ENCODE measurements at places on chromosomes 3 and 15.

- no peak for DNase-seq
These were observed 40.3 kb downstream of the HGD start for GRCh38 chr3:120641696-120642246.

DNA sequence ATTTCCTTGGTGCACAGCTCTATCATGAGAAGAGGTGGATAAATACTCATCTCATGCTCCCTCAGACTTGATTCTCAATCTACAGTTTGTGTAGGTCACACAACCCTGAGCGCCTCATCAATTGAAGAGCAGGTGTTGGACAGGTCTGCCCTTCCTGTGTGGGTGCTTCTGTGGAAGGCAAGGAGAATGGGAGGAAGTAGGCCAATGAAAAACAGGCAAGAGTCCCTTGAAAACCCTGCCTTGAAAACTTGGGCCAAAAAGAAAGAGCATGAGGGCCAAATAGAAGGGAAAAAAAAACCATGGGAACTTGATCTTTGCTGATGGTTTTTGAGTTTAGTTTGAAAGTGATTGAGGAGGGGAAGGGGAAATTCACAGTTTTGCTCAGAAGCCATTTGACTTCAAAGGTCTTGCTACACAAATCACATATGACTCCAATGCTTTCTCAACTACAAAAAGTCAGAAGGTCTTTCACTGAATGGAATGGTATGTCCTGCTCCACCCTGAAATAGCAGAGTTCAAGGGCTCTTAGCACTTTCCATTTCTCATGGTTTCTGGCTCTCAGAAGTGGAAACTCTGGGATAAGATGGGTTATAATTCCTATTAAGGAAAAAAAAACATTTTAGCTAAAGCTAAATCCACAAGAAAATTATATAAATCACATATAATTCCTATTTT, 37.2 kb upstream of the TM4SF1 start:
- no peak for DNase-seq

DNA sequence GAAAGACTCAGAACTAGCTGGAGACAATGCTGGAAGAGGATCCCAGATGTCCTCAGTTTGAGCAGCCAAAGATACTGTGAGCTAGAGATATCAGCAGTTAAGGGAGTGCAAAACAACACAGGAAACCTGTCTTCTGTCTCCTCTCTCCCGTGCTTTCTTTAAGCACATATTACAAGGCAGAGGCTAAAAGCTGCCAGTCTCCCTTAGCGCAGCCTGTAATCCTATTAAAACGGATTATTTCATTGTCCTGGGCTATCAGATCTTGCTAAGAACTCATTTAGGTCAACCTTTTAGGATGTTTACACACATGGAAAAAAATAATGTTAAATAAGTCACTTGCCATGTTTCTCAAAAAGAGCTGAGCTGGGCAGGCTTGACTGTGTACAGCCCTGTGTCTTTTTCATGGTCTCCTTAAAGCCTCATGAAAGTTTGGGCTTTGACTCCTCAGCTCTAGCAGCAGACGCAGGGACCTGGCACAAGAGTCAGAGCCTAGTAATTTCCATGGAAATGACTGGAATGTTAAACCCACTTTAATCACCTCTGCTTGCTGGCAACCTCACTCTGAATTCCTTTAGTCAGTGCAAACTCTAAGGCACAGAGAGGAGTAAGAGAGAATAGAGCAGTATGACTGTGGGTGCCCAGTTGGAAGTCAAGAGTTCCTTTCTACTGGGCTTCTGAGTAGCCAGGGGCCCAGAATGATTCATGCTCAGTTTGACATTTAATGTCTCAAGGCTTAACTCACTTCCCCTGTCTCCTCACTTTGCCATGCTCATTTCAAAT, 491.9 kb downstream of the NTRK3 start:
- DNase-seq, result no peak

- no peak for DNase-seq
These were observed 216.5 kb downstream of the BBX start for GRCh38 chr3:107739227-107739626.

GRCh38 chr3:144822671-144823070, 851.0 kb downstream of the DIPK2A start:
- DNase-seq, result no peak

GRCh38 chr15:97968380-97968779, 7.9 kb downstream of the ARRDC4 start:
- no peak for DNase-seq

DNA sequence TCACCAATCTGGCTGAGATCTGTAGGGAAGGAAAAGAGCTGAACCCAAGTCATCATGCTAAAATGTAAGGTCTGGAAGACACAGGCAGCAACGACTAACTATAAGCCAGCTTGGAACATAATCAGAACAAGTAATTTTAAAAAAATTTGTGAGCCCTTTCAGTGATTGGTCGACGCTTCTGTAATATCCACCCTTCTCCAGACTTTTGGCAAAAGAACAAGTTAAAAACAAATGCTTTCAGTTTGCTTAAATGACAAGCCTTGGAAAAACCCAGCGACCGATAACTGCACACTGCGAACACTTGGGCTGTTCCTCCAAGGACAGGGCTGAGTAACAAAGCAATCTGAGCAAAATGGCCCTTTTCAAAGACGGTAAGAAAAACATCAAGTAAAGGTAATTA, 49.6 kb downstream of the PCSK6 start:
- DNase-seq, result no peak

DNA sequence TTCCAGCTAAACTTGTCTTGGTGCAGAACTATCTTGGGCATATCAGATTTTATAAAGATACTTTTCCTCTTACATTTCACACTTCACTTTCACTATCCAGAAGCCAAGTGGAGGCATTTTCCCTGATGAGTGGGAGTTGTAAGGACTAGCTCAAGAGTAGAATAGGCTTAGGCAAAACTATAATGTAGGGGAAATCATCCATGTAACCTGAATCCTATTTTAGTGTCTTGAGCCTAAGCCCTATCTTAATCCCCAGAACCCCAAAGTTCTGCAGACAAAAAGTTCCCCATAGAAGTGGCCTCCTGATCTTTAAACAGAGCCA, 42.2 kb upstream of the CD47 start:
- DNase-seq, result no peak

GRCh38 chr3:50089609-50089945, 858 bp downstream of the RBM5 start:
- no peak for DNase-seq

DNA sequence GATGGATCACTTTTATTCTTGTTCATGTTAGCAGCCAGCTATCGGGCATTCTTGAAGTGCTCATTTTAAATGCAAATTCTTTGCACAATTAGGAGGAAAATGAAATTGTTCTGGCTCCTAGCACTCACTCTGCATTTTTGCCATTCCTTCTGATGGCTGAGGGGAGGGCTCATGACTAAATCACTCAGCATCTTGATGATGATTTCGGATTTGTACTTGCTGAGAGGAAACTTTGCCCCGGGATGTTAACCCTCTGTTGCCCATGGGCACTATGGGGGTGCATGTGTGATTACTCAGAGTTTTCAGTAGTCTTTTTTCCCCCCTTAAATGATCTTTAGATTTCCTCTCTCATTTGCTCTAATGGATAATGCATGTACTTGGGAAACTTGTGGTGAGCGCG, 299.6 kb upstream of the C2CD4B start:
- DNase-seq, result no peak

DNA sequence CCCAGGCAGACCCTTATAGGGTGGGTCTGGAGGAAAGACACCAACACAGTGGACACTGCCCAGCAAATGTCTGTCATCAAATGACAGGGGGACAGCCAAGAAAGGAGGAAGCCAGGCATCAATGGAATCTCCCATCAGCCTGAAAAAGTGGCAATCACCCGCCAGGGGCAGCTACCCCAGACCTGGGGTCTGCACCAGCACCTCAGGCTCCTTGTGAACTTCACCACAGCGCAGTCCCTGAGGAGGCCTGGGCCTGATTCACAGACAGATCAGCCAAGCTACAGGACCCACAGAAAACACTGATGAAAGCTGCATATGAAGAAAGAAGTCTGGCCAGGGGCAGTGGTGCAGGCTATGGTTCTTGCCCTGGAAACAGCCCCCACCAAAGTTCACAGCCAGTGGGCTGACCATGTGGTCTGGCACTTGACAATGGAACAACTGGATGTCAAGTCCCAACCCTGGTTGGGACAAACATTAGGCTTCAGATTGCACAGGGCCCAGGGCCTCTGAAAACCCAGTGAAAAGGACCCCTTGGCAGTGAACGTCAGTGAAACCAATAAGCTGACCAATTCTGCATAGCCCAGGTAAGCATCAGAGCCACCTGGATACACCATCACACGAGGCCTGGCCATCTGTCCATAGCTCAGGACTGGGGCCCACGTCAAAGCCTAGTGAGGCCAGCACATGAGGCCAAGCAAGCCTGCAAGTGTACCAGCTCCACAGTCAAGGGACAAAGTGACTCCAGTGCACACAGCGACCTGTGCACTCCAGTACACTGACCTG, 29.1 kb downstream of the ALS2CL start:
- no peak for DNase-seq

DNA sequence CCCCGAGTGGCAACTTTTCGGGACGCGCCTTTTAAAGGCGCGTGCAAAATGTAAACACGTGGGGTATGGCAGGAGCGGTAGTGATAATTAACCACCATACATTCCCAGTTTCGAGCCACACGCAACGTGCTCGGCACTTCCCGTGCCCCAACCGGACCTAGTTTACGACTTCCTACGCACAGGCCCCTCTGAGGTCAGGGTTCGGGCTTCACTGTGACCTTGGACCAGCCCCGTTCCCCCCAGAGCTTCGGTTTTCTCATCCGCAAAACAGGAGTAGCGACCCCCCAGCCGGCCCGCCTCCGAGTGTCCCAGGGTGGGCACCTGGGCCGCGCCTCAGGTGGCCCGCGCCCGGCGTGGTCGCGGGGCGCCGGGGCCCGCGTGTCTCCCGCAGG, 451 bp downstream of the CHCHD4 start:
- peak; percentile 39 for DNase-seq

DNA sequence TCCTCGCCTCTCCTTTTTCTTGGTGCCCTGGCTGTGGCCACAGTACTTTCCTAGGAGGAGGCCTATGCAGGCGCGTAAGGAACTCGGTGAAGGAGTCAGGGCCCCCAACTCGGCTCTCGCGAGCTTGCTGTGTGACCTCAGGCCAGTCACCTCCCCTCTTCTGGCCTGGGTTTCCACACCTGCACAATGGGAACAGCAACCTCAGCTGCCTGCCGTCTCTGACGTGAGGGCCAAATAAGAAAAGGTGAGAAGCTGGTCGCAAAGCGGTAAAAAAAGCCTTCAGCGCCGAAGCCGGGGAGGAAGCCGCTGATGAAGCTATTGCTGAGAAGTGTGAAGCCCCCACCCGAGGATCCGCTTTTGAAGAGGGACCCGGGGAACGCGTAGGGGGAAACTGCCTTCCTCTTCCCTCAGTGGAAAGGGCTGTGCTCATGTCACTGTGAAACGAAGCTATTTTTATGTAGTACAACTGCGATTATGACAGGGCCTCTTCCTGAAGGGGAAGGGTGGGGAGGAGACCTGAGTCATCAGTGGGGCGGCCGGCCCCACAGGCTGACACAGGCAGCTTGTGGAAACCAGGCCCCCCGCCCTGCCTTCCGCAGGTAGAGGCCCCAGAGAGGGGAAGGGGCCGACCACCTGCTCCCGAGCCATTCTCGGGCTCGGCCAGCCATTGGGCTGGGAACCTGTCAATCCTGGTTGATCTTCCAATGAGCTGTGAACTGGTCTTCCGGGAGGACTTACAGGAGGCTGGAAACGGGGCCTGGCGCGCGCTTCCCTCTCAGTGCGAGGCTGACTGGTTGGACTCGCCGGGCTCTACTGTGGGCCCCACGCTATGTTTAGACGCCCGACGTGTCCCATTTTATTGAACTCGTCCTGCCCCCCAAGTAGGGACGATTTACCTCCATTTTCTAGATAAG, 18.0 kb upstream of the ANKDD1A start:
- DNase-seq, result peak; percentile 97

GRCh38 chr3:116216761-116217160, 228.5 kb downstream of the LSAMP start:
- DNase-seq, result no peak

- no peak for DNase-seq
These were observed 315.2 kb upstream of the PPP2R3A start for GRCh38 chr3:135650309-135650708.

GRCh38 chr3:51669241-51670052, 1.6 kb upstream of the TEX264 start:
- peak; percentile 87 for DNase-seq

DNA sequence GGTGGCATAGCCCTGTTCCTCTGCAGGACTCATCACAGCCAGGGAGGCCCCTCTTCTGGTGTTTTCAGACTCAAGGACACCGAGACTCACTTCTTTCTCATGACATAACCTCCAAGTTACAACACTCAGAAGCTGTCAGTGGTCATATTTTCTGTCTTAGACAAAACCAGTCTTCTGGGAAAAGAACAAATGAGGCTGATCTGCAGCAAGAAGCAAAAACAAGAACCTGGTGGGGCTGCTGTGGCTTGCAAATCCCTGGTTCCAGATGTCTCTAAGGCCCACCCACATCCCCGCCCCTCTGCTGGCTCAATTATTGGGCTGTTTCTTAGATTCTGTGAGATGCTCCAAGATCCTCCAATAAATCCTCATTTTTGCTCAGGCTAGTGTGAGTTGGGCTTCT, 16.6 kb upstream of the LOXL1 start:
- no peak for DNase-seq

DNA sequence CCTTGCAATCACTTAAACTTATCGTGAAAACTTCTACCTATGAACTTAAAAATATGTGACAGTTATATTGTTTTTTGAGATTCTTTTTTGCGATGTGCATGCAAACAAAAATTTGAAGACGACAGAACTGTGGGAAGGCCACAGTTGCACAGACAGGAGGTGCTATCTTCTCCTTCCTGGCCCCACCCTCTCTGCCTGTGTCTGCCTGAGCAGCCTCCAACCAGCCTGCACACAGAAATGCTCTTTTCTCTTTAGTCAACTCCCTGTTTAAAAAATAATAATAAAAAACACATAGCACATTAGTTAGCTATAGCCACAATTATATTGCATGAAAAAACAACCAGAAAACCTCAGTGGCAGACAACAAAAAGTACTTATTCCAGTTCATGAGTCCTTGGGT, 212.2 kb downstream of the ZNF621 start:
- no peak for DNase-seq

DNA sequence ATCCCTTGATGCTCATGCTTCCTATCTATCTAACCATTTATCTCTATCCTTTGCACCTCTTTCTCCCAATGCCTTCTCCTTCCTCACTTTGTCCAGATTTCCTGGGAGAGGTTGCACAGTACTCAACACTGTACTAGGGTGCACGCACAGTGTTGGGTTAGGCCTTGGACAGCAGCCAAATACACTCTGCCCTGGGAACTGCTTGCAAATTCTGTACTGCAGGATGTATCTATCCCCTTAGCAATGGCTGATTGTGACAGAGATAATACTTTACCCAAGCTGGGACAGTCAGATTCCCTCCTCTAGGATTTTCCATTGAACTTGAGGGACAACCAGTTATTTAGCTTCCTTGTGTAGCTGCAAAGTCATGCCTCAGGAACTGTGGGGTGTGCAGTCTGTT, 113.3 kb downstream of the IL20RB start:
- DNase-seq, result no peak

All from activated naive CD4-positive, alpha-beta T cell treated with anti-CD3 and anti-CD28 coated beads, Interleukin-2, amount 50 U/mL, for 72 hours (primary cell).